ENCODE measurements at places on chromosomes 1 and 21.
A peak's percentile ranks its signal among the peaks of the same experiment; 100 is the strongest.

GRCh38 chr1:46333300-46334029 is 7.1 kb upstream of the NSUN4 start:
- DNase-seq, result no peak

- no peak for DNase-seq
Measured at GRCh38 chr1:229271448-229272159, 693 bp downstream of the RAB4A start.

- no peak for DNase-seq
Measured at GRCh38 chr1:237507005-237507404, 383.7 kb downstream of the ZP4 start.

- no peak for DNase-seq
Measured at GRCh38 chr1:99551812-99552614, 93.9 kb upstream of the PALMD start.

DNA sequence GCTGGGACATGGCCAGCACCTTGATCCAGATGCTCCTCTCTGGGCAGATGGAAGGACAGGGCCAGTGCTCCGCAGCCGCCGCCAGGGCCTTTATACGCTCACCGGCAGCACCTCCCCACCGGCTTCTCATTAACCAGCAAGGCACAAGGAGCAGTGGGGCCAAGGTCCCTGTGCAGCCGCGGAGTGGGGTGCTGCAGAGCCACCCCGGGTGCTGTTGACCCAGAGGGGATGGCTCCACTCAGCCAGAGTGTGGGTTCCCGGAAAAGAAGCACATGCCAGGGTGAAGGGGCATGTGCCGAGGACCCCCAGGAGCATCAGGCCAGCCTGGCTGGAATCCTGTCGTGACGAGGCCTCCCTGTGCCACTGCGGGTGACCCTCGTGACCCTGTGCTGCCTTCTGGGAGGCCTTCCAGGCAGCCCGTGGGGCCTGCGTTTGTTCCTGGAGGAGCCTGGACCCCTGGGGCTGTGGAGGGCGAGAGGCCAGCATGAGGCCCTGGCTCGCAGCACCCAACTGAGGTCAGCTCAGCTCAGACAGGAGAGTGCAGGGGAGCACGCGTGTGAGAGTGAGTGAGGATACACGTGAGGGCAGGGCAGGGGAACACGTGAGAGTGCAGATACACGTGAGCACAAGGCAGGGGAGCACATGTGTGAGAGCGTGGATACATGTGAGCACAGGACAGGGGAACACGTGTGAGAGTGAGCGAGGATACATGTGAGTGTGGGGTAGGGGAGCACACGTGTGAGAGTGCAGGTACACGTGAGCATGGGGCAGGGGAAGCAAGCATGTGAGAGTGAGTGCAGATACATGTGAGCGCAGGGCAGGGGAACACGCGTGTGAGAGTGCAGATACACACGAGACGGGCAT is at the start of gene FTCD:
Gene FTCD (minus strand): TSS at position 66 of the 864 bp plus-strand sequence. CDS start 56 bp downstream, at position 10.
- DNase-seq, result no peak

- DNase-seq, result no peak
Measured at GRCh38 chr1:230112131-230112701, 45.2 kb downstream of the GALNT2 start.

- peak; percentile 5 for DNase-seq
Measured at GRCh38 chr21:39715804-39716397, 29.1 kb upstream of the IGSF5 start.

DNA sequence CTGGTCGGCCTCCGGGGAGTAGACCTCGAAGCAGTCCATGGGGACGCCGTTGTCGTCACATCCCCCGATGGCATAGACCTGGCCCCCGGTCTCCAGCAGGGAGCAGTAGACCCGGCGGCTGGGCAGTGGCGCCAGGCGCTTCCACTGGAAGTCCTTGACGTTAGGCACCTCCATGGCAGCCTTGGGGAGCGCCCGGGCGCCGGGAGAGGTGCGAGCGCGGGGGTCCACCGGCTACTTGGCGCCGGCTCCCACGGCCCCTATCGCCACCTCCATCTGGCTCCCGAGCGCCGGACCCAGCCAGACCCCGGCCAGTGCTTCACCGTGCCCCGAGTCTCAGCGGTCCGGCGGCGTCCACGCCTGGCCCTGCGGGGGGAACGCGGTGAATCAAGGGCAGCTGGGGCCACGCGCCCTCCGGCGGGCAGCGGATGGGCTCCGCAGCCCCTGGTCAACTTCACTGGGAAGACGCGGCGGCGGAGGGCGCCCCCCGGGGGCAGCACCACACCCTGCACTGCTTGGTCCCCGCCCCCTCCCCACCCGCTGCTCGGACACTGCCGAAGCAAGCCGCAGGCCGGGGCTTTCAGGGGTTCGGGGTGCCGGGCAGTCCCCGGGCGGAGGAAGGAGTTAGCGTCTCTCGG is 13.2 kb downstream of the KLHDC8A start:
- no peak for DNase-seq

- DNase-seq, result no peak
Measured at GRCh38 chr1:6330410-6330911, 63.1 kb downstream of the ACOT7 start.

DNA sequence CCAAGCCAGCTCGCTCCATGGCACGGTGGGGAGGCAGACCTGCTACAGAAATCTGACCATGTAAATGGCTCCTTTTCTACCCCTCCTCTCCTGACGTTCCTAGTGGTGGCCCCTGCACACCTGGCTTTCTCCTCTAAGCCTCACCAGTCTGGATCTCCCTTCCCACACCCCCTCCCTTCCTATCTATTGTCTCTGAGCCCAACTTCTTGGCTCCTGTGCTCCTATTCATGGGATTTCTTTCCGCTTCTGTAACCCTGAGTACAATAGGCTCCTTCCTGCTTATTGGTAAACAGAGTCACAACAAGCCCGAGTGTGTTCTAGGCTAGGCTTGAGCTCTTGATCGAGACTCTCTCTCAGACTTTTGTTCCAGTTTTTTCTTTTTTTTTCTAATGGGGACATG is 17.6 kb downstream of the OPTC start:
- no peak for DNase-seq

GRCh38 chr21:24025101-24025500 is 1582.2 kb downstream of the MRPL39 start:
- no peak for DNase-seq

DNA sequence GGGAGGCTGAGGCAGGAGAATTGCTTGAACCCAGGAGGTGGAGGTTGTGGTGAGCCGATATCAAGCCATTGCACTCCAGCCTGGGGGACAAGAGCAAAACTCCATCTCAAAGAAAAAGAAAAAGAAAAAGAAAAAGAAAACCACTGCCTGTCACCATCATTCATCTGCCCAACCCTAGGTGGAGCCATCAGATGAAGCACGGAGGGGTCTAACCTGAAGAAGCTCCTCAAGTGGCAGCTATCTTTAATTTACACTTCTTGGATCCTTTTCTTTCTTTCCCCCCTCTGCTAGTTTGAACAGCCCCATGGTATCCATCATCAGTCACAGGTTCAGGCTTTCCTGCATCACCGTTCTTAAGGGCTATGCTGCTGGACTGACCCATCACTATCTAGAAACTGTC is 57.0 kb downstream of the PLEKHA6 start:
- DNase-seq, result no peak

- no peak for DNase-seq
Measured at GRCh38 chr1:81679942-81680341, 120.8 kb upstream of the ADGRL2 start.

- no peak for DNase-seq
Measured at GRCh38 chr1:15027515-15027986, 126.0 kb upstream of the TMEM51 start.

GRCh38 chr1:29323636-29324035 is 87.3 kb downstream of the PTPRU start:
- no peak for DNase-seq

GRCh38 chr1:55155522-55155921 is 59.6 kb downstream of the USP24 start:
- DNase-seq, result no peak

DNA sequence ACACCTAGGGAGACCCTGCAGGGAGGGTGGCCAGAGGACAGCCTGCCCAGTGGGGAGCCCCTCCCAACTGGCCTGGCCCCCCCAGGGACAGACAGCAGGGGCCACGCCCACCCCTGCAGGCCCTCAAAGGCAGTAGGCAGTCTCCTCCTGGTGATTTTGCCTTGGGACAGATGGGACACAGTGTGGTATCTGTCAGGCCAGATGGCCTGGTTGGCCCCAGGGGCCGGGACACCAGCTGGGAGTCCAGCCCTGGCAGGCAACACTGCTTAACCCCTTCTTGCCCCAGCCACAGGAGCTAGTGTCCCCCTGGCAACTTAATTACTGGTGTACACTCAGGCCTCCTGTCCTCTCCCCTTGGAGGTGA is 17.8 kb downstream of the IFFO2 start:
- no peak for DNase-seq

DNA sequence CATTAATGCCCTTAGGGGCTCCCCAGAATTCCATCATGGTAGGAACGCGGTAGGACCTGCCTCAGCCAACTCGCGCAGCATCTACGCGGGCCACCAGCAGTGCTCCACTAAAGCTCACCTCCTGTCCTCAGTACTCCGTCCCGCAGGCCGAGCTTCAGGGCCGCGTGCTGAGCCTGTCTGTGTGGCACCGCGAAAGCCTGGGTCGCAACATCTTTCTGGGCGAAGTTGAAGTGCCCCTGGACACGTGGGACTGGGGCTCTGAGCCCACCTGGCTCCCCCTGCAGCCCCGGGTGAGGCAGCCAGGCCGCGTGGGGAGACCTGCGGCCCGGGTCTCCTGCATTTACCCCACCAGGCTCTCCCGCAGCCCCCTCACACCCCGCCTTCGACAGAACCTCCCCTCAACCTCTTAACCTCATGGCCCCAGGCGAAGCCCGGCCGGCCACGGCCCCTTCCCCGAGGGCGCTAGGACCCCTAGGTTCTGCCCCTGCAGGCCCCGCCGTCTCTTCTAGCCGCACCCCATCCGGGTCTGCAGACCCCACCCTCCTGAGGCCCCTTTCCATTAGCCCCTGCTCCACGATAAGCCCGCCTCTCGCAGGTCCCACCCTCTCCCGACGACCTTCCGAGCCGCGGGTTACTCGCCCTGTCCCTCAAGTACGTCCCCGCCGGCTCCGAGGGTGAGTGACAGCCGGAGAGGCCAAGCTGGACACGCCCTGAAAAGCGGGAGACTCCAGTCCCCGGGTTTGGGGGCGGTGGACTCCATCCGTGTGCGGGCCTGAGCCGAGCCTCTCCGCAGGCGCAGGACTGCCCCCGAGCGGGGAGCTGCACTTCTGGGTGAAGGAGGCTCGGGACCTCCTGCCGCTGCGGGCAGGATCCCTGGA is 9.1 kb downstream of the SYTL1 start:
- no peak for DNase-seq

DNA sequence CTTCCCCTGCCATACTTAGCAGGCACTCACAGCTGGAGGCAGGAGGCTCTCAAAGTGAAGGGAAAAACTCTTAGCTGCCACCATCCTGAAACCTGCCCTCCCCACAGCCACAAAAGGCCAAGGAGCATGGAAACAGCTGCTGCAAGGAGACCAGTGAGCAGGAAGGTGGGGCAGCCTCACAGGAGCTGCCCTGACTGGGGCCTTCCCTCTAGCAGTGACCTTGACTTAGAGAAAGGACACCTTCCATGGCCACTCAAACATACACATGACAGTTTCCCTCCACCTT is 126.3 kb downstream of the HIVEP3 start:
- DNase-seq, result no peak

GRCh38 chr1:116471241-116471640 is 98.2 kb downstream of the ATP1A1 start:
- no peak for DNase-seq

GRCh38 chr1:75615613-75616435 is 4.9 kb upstream of the SLC44A5 start:
- DNase-seq, result no peak

DNA sequence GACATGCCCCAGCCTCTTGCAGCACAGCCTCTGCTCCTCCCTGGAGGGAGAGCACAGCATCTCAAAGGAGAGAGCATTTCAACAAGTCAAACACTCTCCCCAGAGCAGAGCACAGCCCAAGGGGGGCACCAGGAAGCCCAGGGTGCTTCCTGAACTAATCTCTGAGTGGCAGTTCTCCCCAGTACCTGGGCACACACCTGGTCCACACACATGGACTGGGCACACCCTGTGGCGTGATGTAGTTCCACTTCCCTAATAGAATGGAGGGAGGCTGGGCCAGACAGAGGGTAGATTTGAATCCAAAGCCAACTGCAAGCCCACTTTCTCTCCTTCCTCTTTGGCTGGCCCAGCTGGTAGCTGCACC is 55.5 kb downstream of the CD46 start:
- DNase-seq, result no peak

DNA sequence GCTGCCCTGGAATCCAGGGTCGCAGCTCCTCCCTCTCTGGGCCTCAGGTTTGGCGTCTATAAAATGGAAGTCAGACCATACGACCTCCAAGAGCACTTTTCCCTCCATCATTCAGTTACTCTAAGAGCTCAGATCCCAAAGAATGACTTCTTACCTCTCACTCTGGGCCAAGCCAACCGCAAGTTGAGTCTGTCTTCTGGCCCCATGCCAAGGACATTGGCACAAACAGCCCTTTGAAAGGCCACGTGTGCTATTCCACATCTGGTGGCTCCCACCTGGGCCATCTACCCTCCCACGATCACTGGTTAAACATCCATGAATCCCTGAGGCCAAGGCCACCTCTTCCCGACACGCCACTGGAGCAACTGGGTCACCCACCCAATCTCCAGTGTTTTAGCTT is 12.4 kb downstream of the SLC2A7 start:
- no peak for DNase-seq

GRCh38 chr1:12170263-12170671 is 3.5 kb downstream of the TNFRSF1B start:
- no peak for DNase-seq

DNA sequence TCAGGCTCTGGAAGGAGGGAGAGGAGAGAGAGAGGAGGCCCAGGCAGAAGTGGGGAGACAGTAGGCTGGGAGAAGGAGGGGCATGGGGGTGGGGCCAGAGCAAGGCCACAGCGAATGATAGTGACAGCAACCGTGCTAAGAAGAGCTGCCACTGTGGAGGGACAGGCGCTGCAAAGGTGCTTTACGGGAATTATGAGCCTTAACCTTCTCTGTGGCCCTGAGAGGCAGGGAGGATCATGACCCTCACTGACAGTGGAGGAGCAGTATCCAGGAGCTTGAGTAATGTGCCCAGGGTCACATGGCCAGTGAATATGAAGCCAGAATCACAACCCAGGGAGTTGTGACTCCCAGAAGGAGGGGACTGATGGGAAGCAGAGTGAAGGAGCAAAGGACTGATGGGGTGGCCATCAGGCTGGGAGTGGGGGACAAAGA is 53.4 kb upstream of the RPL11 start:
- no peak for DNase-seq

Data from CMK (cell line).